ENCODE measurements at places on chromosomes 2 and 18.

- no peak for DNase-seq
Observed at GRCh38 chr2:100823665-100824438, 3.9 kb downstream of the NPAS2 start.

- DNase-seq, result peak; percentile 60
Observed at GRCh38 chr2:230974096-230974913, 21.6 kb upstream of the SPATA3 start.

- DNase-seq, result no peak
Observed at GRCh38 chr2:127153691-127154158, 46.8 kb upstream of the BIN1 start.

DNA sequence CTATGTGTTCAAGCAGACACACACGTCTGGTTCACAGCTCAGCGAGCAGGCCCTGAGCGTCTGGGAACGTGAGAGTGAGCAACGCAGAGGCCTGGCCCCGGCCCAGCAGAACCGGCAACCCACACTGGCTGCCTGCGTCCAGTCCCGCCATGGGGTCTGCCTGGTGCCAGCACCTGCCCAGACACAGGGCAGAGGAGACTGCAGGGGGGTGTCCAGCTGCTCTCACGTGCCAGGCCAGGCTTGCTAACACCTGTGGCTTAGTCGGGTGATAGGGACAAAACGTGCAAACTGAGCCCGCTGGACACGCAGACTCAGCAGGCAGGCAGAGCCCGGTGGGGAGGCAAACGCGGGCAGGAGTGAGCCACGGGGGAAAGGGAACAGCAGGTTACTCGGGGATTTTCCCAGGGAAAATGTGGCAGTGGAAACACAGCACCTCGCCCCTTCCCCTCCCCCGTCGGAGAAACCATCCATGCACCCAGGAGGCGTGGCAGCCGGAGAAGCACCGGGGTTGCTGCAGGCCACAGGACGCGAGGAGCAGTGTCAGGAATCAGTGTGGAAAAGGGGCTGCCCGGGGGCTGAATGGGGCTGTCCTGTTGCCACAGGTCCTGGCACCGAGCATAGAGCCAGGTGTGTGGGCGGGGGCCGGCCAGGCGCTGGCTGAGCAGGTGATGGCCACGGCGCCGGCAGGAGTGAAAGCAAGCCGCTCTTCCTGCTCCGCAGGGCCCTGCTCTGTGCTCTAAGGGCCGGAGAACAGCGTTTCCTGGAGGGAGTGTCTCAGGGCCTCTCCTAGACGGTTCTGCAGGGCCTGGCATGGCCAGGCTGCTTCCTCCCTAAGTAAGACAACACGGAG lies 154.7 kb downstream of the HDAC4 start:
- DNase-seq, result no peak

DNA sequence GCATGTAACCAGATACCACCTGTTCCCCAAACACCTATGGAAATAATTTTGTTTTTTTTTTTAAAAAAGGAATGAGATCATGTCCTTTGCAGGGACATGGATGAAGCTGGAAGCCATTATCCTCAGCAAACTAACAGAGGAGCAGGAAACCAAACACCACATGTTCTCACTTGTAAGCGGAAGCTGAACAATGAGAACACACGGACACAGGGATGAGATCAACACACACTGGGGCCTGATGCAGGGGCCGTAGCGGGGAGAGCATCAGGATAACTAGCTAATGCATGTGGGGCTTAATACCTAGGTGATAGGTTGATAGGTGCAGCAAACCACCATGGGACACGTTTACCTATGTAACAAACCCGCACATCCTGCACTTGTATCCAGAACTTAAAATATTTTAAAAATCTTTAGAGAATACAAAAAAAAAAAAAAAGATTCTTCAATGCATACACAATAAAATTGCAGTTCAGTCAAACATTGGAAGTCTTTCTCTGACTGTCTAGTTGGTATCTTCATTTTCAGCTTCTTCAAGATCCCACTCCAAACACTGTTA lies 11.6 kb upstream of the CASP10 start:
- no peak for DNase-seq

- no peak for DNase-seq
Observed at GRCh38 chr2:193253014-193253530, 1058.3 kb upstream of the TMEFF2 start.

GRCh38 chr2:8543383-8544170 lies 138.3 kb upstream of the ID2 start:
- peak; percentile 65 for DNase-seq

- DNase-seq, result no peak
Observed at GRCh38 chr2:156158808-156159207, 173.7 kb downstream of the NR4A2 start.

- no peak for DNase-seq
Observed at GRCh38 chr2:150911766-150912280, 349.8 kb downstream of the RBM43 start.

GRCh38 chr2:128690869-128691268 lies 372.2 kb upstream of the HS6ST1 start:
- DNase-seq, result no peak

DNA sequence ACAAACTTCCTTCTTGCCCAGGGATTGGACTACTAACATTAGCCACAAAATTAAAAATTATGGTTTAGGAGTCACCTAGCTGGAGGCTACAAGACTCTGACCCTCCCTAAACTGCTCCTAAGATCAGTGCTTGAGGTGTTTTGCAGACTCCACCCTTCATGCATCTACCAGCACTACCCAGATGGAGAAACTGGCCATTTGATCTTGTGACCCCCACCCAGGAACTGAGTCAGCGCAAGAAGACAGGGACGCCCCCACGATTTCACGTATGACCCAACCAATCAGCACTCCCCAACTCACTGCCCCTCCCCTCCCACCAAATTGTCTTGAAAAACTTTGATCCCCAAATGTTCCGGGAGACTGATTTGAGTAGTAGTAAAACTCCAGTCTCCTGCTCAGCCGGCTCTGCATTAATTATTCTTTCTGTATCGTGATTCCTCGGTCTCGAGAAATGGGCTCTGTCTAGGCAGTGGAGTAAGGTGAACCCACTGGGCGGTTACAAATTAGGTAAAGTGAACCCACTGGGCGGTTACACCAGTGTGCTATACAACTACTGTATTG lies 40.1 kb upstream of the CCDC88A start:
- DNase-seq, result no peak

DNA sequence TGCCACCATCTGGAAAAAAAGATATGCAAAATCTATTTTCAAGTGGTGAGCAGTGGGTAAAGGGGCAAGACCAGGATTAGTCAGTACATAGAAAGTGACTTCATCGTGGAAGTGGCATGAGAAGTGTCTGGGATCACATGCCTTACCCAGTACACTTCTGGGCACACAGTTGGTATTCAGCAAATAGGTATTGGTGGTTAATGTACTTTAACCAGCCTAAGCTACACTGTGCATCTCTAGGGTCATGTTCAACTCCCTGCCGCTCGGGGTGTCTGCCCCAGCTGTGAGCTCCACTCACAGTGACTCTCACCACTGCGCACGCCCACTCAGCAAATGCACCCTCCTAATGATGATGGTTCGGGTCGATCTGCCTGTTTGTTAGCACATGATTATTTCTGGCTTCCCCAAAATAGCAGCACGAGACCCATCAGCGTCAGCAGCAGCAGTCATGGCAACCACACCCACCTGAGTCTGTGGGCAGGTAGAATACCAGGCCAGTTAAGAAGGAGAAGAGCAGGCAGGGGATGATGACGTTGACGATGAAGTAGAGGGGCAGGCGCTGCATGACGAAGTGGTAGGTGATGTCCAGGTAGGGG lies 11.1 kb downstream of the CHRNA1 start:
- DNase-seq, result no peak

GRCh38 chr2:202870431-202871299 lies 901 bp downstream of the ICA1L start:
- DNase-seq, result peak; percentile 74

DNA sequence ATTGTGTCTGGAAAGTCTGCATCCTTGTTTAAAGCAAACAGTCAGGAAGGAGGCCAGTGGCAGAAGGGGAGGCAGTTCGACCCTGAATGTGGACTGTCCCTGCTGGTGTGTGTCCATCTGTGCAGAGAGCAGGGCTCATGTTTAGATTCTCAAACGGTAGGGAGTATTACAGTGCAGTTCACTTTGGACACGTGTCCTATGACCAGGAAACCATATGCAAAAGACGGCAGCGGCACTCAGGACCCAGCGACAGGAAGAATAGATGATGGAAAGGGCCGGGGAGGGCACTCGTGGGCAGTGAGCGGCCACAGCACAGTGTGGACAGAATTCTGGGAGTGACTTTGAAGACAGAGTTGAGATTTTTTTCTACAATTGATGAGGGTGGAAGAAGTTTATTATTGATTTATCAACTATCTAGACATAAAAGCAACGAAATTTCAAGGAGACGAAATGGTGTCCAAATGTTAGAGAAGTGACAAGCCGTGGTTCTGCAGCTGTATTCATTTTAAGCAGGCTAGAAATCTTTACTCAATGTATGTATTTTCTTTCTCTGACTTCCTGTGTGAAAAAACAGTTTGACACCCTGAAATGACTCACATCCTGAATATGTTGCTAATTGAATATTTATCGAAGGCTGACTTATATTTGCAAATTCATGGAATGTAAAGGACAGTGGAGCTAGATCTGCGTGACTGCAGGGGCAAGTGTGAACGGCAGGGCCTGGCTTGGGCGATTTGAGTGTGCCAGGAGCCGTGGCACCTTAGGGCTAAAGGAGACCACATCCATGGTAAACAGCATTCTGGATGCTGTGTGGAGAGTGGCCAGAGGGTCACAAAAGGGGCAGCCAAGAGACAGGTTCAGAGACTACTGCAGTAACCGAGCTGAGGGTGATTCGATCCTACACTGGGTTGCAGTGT lies 214.2 kb downstream of the PTGR3 start:
- DNase-seq, result no peak

GRCh38 chr2:219803294-219803693 lies 175.9 kb downstream of the SLC4A3 start:
- DNase-seq, result no peak

DNA sequence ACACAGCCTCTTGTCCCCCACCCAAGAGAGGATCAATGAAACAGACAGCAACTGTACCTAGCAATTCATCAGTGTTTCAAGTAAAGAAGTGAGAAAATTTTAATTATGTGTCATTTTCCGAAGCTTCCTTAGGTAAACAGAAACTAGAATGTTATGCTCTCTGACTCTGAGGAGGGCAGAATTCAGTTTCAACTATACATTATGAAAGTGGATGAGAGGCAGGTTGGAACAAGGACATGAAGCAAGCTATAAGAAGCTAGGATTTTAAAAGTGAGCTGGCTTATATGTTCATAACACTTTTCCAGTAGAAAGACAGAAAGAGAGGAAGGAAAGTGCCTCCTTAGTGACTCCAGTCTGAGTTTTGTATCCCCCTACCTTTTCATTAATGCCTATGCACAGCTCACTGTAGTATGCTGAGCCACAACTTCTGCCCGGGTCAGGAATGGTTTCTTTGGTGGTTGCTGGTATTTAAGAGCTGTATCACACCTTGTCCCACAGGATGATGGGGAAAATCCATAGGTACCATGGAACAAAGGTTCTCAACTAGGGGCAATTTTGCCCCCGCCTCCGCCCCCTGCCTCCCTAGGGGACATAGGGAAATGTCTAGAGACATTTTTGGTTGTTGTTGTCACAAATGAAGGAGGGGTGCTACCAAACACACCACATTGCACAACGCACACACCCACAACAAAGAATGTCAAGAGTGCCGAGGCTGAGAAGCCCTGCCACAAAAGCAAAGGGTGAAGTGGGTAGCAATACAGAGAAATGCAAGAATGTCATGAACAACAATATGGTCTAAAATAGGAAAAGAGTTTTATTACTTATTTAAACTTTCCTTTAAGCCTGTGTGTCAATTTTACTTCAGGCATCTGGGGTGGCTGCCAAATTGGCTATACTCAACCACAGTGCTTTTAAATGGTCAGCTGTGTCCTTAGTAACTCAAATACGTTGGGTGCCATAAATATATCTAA lies 161.0 kb upstream of the ZFP36L2 start:
- DNase-seq, result no peak

DNA sequence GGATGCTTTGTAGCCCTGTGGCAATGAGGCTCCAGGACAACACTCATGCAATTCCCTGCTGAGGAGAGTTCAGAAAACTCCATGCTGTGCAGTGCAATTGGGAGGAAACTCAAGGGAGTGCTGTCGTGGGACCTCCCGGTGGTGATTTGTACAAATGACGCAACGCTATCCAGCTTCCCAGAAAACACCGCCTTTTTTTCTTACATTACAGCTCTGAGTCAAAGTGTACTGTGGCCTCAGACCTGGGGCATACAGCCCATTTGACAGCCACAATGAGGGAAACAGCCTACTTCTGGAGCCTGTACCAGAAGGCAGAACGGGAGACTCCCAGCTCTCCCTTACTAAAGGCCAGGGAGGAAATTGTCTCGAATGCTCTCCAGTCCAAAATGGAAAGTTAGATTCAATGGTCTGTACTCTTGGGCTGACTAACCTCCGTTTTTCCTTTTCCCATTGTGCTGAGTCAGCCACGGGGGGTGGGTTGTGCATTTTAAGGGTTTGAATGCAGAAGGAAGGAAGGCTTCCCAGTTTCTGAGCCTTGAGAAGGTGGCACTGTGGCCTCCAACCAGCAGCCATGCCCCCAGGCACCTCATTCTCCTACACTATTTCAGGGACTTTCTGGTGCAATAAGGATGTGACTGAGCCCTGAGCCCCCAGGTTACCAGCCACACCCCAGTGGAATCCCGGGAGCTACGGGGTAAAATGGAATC lies 16.4 kb upstream of the CYP1B1 start:
- DNase-seq, result no peak

GRCh38 chr2:207805566-207806226 lies 36.0 kb upstream of the FZD5 start:
- no peak for DNase-seq

DNA sequence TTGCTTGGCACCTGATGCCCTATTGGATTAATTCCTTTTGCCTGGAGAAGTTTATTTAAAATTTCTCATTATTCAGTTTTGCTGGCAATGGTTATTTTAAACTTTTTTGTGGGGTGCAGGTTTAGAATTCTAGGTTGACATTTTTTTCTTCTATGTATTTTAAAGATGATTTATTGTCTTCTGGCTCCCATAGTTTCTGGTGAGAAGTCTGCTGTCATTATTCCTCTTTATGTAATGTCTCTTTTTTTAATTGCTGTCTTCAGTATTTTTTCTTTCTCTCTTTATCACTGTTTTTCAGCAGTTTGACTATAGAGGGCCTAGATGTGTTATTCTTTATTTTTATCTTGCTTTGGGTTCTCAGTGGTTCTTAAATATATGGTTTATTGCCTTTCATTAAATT lies 182.2 kb upstream of the STON1 start:
- DNase-seq, result no peak

DNA sequence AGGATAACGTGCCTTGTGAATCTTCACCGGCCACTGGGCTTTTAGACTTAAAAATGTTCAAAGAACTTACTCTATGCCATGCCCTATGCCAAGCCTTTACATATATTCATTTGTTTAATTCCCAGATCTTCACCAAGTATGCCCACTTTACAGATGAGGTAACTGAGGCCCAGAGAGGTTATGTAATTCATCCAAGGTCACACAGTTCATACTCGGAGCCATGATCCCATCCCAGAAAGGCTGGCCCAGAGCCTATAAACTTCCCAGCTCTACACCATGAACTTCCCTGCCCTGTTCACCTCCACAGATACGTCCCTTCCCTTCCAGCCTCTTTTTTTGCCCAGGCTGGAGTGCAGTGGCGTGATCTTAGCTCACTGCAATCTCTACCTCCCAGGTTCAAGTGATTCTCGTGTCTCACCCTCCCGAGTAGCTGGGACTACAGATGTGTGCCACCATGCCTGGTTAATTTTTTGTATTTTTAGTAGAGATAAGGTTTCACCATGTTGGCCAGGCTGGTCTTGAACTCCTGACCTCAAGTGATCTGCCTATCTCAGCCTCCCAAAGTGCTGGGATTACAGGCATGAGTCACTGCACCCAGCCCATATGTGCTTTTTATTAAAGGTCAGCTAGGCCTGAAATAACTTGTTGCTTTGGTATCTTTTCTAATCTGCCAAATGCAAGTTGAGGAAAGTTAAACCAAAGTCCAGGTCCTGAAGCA lies 44.1 kb downstream of the MTHFD2 start:
- DNase-seq, result no peak

Data from activated CD4-positive, alpha-beta T cell treated with anti-CD3 and anti-CD28 coated beads, Interleukin-2, amount 10 ng/mL, durations not matched to agents 7 days and 5 days (primary cell).